ENCODE measurements at places on chromosomes 6 and 20.

DNA sequence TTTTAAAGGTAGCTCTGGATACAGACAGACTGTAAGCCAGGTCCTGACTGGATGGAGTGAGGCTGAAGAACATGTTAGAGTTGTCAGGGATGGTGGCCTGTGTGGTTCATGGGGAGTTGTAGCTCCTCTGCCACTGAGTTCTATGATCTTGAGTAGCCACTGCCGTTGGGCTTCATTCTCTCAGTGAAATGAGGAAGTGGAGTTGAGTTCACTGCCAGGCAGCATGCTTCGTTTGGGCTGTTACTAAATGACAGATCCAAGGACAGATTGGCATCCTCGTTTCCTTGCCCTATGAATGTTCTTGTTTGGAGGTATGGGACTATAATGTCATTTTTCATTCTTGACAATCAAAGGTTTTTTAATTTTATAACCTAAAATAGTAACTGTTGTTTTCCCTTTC, 37.2 kb downstream of the SCAND1 start:
- DNase-seq, result no peak

DNA sequence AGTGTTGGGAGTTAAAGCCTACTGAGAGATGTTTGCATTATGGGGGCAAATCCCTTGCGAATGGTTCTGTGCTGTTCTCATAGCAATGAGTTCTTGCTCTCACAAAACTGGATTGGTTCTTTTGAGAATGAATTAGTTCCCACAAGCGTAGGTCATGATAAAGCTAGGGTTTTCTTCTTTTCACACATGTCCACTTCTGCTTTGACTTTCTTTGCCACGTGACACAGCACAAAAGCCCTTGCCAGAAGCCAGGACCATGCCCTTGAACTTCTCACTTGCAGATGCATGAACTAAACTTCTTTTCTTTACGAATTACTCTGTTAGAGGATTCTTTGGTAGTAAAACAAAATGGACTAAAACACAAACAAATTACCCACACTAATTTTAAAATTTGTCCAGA, 922.8 kb downstream of the EPHA7 start:
- DNase-seq, result no peak

DNA sequence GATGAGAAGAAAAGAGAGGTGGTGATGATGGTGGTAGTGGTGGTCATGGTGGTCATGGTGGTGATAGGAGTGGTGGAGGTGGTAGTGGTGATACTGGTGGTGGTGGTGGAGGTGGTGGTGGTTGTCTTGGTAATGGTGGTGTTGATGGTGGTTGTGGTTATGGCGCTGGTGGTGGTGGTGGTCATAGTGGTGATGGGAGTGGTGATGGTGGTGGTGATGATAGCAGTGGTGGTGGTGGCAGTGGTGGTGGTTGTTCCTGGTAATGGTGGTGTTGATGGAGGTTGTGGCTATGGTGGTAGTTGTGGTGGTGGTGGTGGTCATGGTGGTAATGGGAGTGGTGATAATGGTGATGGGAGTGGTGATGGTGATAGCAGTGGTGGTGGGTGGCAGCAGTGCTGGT, 36.8 kb downstream of the HAO1 start:
- DNase-seq, result no peak

GRCh38 chr6:116070616-116071389, 10.1 kb upstream of the FRK start:
- no peak for DNase-seq

DNA sequence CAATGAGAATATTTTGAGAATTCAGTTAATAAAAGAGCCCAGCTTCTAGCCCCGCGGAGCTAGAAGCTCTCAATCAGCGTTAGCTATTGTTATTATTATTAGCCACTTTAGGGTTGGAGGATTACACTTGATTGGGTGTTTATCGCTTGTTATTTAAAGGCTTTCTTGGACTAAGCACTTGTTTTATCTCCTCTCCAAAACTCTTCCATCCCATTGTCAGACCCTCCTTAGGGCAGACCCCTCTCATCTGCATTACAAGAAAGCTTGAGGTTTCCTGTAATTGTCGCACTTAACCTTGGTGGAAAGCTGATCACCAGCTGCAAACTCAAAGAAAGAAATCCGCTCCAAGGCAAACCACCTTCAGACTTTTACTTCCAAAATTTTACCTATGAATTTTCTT, 4.8 kb downstream of the DPPA5 start:
- DNase-seq, result no peak

DNA sequence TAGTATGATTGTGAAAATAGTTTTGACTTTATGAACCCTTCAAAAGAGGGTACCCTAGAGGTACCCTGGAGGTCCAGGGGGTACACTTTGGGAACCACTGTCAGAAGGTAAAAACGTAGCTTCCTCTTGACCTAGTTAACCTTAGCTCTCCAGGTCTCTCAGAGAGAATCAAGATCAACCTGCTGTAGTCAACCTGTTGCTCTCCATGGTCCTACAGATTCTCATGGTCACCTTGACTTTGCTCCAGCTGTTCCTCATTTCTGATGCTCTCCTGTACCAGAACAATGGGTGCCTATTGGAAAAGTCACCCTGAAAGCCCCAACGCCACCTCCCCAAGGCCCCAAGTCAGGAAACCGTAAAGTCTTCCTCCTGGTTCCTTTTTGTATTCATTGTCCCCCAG, 294.4 kb upstream of the CDH4 start:
- DNase-seq, result no peak
